ENCODE measurements at places on chromosomes 7 and 10. TPM values are rescaled to one million over a fixed set of nuclear protein-coding genes. Genes with fewer than 3 reads are reported as not detected.

The SLC4A2 gene
- 187 TPM for total RNA-seq

DNA sequence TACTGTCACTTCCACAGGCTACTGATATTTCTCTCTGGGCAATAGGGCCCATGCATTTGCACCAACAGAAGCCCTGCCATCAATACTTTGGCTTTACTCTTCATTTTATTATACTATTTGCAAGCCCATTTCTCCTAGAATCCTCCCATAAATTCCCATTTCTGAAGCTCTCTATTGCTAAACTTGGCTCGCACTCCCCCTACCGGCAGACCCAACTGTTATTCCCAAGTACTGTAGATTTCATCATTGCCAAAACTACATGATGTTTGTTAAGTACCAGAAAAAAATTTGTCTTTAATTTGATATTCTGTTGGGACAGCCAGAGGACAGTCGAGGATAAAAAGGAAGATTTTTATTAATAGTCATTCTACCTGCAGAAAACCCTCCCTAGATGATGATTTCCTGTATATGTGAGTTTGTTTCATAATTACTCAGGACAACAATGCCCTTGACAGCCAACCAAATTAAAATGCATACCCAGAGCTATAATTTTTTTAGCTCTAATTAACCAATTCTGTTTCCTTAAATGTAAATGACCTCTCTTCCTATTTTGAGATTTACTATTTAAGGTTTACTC, 298.6 kb downstream of the REEP3 start:
- H3K4me1 ChIP-seq: no peaks in the 10 kb centered on the region
- peaks cover 11% of the 10 kb centered on the region for H3K27me3 ChIP-seq
- H3K36me3 ChIP-seq: no peaks in the 10 kb centered on the region
- H3K4me3 ChIP-seq: no peak overlapping the region
- peak; percentile 78 for DNase-seq

The GNG11 gene
- 208 TPM for total RNA-seq

DNA sequence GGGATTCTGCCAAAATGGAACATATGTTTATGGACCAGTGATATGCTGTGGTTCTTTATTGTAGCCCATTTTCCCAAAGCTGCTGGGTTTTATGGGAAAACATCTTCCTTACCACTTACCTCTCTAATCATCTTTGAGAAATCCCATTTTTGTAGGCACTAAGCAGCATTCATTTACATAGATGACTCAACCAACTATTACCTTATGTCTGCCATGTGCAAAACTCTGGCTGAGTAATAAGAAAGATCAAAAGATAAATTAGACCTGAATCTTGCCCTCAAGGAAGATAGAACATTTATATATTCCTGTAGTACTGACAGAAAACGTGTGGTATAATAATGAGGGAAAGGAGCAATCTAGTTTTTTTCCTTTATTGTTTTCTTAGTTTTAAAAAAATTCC, 24.3 kb downstream of the CBLL1 start:
- H3K27ac ChIP-seq: no peak overlapping the region
- H3K36me3 ChIP-seq: no peaks in the 10 kb centered on the region
- no peaks in the 10 kb centered on the region for H3K4me1 ChIP-seq
- H3K4me3 ChIP-seq: no peak overlapping the region
- DNase-seq: no peak

GRCh38 chr10:8417631-8418030, 363.1 kb downstream of the GATA3 start:
- no peak overlapping the region for H3K27ac ChIP-seq
- no peak for DNase-seq
- H3K36me3 ChIP-seq: no peaks in the 10 kb centered on the region
- no peaks in the 10 kb centered on the region for H3K4me1 ChIP-seq
- H3K4me3 ChIP-seq: no peak overlapping the region

DNA sequence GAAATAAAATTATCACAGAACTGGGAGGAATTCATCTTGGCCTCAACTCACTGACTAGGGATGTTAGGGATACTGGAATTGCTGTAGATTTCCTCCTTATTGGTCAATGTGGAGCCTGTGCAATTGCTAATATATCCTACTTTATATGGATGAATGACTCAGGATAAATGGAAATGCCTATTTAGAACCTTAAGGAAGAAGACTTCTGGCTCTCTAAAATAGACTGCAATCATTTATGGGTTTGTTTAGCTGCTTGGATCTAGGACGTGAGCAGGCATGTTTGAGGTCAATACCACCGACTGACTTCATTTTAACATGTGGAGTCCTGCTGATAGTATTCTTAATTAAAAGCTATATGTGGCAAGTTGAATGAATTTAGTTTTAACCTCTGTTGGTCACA, 1040.1 kb upstream of the LRRN3 start:
- H3K4me1 ChIP-seq: no peaks in the 10 kb centered on the region
- DNase-seq: no peak
- H3K27ac ChIP-seq: no peak overlapping the region

The CNNM1 gene
- not detected for total RNA-seq

- H3K36me3 ChIP-seq: peaks cover 8% of the 10 kb centered on the region
- peak; percentile 54 for DNase-seq
- peaks cover 12% of the 10 kb centered on the region for H3K4me1 ChIP-seq
- no peak overlapping the region for H3K27ac ChIP-seq
- no peaks in the 10 kb centered on the region for H3K27me3 ChIP-seq
Observed at GRCh38 chr7:98240961-98241673, 10.9 kb downstream of the TECPR1 start.

The TAS2R4 gene
- total RNA-seq: 0.88 TPM

GRCh38 chr7:150790416-150791075, 9.6 kb downstream of the TMEM176B start:
- H3K4me3 ChIP-seq: no peak overlapping the region
- peaks cover 24% of the 10 kb centered on the region for H3K27me3 ChIP-seq
- no peaks in the 10 kb centered on the region for H3K36me3 ChIP-seq
- DNase-seq: no peak

The NANOS1 gene
- 0.40 TPM for total RNA-seq

- peaks cover 13% of the 10 kb centered on the region for H3K4me1 ChIP-seq
- peak overlapping the region; percentile 44 for H3K4me3 ChIP-seq
- DNase-seq: no peak
- no peaks in the 10 kb centered on the region for H3K27me3 ChIP-seq
- H3K36me3 ChIP-seq: no peaks in the 10 kb centered on the region
Observed at GRCh38 chr7:38311329-38311937, 38.0 kb upstream of the TARP start.

The OR13A1 gene
- not detected for total RNA-seq

The RPEL1 gene
- total RNA-seq: not detected

- no peak overlapping the region for H3K4me3 ChIP-seq
- H3K27ac ChIP-seq: no peak overlapping the region
- no peak for DNase-seq
Observed at GRCh38 chr7:153887749-153888569, 164.2 kb upstream of the DPP6 start.

The NACAD gene
- total RNA-seq: 4.3 TPM

- DNase-seq: no peak
- H3K27me3 ChIP-seq: no peaks in the 10 kb centered on the region
- no peak overlapping the region for H3K4me3 ChIP-seq
- no peak overlapping the region for H3K27ac ChIP-seq
Observed at GRCh38 chr7:69843653-69844052, 245.4 kb downstream of the AUTS2 start.

The GNAI1 gene
- 19.7 TPM for total RNA-seq

GRCh38 chr7:17646253-17646956, 293.9 kb downstream of the SNX13 start:
- H3K4me3 ChIP-seq: no peak overlapping the region
- no peaks in the 10 kb centered on the region for H3K4me1 ChIP-seq
- no peak overlapping the region for H3K27ac ChIP-seq
- no peaks in the 10 kb centered on the region for H3K36me3 ChIP-seq

DNA sequence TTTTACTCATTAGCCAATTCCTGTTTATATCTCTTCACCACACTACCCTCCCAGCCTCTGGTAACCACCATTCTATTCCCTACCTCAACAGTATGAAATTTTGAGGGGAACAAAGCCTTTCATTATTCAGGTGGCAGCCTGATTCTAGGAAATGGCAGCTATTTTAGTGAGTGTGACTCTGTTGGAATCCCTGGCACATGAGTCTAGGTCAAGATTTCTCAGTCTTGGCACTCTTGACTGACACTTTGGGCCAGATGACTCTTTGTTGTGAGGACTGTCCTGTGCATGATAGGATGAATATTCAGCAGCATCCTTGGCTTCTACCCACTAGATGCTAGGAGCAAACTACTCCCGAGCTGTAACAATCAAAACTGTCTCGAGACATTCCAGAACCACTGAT, 322.8 kb upstream of the PHYHIPL start:
- no peaks in the 10 kb centered on the region for H3K4me1 ChIP-seq
- no peaks in the 10 kb centered on the region for H3K36me3 ChIP-seq
- no peak overlapping the region for H3K27ac ChIP-seq

The WAPL gene
- total RNA-seq: 35.3 TPM

The SPDYE1 gene
- not detected for total RNA-seq

- DNase-seq: no peak
- H3K4me1 ChIP-seq: no peaks in the 10 kb centered on the region
- H3K27ac ChIP-seq: no peak overlapping the region
Observed at GRCh38 chr10:86155054-86155921, 211.3 kb downstream of the GRID1 start.

DNA sequence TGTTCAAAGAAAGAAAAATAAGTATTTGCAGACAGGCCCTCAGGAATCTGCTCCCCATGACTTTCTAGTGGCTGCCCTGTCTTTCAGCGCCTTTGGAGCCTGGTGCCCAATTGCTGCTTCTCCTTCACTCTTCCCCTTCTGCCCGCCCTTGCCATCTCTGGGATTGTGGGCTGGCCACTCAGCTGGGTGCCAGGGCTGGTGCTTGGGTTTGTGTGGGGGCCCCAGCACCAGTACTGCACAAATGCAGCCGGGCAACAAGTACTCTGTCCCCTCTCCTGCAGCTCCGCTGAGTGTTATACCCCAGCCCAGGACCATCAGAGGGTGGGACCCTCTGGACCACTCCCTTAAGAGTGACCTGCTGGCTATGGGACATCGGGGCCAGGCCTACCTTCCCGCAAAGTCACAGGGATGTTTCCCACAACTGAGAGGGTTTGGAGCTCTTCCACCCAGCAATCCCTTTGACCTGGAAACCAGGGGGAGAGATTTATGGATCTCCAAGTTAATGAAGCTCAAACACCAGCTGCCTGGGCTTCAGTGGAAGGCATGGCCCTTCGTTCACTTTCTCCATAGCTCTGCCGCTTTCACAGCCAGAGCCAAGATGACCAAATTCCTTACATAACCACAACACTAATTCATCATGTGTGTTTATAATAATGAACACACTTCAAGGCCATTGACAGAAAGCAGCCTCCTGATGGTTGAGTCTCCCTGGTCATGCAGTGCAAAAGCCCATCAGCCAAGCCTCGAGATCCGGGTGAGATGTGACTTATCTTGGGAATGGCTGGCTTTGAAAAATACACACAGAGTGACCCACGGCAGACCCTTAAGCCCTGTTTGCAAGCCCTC, 313.9 kb upstream of the ZNF32 start:
- no peak overlapping the region for H3K27ac ChIP-seq
- no peak overlapping the region for H3K4me3 ChIP-seq
- DNase-seq: no peak
- peaks cover 6% of the 10 kb centered on the region for H3K4me1 ChIP-seq
- no peaks in the 10 kb centered on the region for H3K27me3 ChIP-seq

The GFRA1 gene
- total RNA-seq: 0.95 TPM

DNA sequence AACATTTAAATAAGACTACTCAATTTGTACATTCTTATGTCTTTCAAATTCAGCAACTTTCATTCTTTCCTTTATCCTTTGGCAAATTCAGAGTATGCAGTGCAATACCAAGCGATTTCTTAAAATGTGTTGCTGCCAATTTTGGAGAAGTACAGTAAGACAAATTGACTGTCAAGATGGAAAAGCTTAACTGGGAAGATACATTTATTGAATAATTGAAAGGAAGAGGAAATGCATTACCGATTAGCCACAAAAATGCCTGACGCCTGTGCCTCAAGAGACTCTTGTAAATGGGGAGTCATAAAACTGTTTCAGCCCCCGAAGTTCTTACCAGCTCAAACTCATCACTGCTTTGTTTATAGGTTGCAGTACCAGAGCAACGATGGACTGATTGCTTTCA, 373.3 kb upstream of the GALNT17 start:
- no peaks in the 10 kb centered on the region for H3K27me3 ChIP-seq
- H3K36me3 ChIP-seq: no peaks in the 10 kb centered on the region
- no peak for DNase-seq
- H3K4me1 ChIP-seq: no peaks in the 10 kb centered on the region
- H3K4me3 ChIP-seq: no peak overlapping the region

GRCh38 chr10:102418622-102419268, at the start of gene PSD:
Gene PSD, minus strand, starts transcription at chr10:102418785. Its CDS starts 1,747 bp downstream, at chr10:102417038.
- H3K36me3 ChIP-seq: peaks cover 8% of the 10 kb centered on the region
- peaks cover 7% of the 10 kb centered on the region for H3K27me3 ChIP-seq
- no peak for DNase-seq
- H3K4me3 ChIP-seq: no peak within 1 kb of the TSS
- H3K4me1 ChIP-seq: peaks cover 20% of the 10 kb centered on the region

GRCh38 chr10:102808380-102808779, 28.8 kb downstream of the CYP17A1 start:
- peaks cover 17% of the 10 kb centered on the region for H3K4me1 ChIP-seq
- no peaks in the 10 kb centered on the region for H3K36me3 ChIP-seq
- no peak overlapping the region for H3K4me3 ChIP-seq
- H3K27ac ChIP-seq: no peak overlapping the region
- H3K27me3 ChIP-seq: no peaks in the 10 kb centered on the region

- H3K4me1 ChIP-seq: no peaks in the 10 kb centered on the region
- DNase-seq: no peak
- H3K36me3 ChIP-seq: no peaks in the 10 kb centered on the region
Observed at GRCh38 chr10:59575269-59575668, 134.4 kb downstream of the SLC16A9 start.

- no peaks in the 10 kb centered on the region for H3K27me3 ChIP-seq
- DNase-seq: no peak
Observed at GRCh38 chr7:7018290-7018689, 164.1 kb upstream of the C1GALT1 start.

- no peak overlapping the region for H3K27ac ChIP-seq
- DNase-seq: peak; percentile 33
- H3K36me3 ChIP-seq: no peaks in the 10 kb centered on the region
- no peaks in the 10 kb centered on the region for H3K27me3 ChIP-seq
- peaks cover 19% of the 10 kb centered on the region for H3K4me1 ChIP-seq
Observed at GRCh38 chr10:79444199-79445119, 965 bp downstream of the ZCCHC24 start.

- no peak overlapping the region for H3K27ac ChIP-seq
- no peak for DNase-seq
- H3K4me1 ChIP-seq: no peaks in the 10 kb centered on the region
- no peaks in the 10 kb centered on the region for H3K27me3 ChIP-seq
Observed at GRCh38 chr7:79421751-79422150, 31.7 kb downstream of the MAGI2 start.
